ENCODE measurements at places on chromosomes 11 and 22. TPM values are rescaled to one million over a fixed set of nuclear protein-coding genes. Genes with fewer than 3 reads are reported as not detected.

DNA sequence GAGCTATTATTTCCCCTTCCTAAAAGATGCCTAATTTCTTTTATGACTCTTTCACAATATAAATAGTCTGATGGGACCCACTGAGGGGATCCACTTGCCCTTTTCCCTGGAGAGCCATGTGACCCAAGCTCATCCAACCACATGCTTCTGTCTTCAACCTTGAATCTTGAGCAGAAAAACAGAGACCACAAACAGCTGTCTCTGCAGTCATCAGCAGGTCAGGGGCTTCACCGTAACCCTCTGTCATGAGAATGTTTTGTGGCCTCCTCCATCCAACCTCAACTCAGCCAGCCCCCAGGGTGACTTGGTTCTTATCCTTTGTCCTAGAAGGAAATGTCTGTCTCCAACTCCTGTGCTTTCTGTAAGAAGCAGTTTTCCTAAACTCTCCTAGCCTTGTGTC is 129.6 kb upstream of the POU2AF2 start:
- DNase-seq = peak; percentile 14

The TYR gene
- not detected for total RNA-seq

GRCh38 chr11:66912361-66912760 is 45.8 kb downstream of the PC start:
- no peak for DNase-seq

- no peak for DNase-seq
Observed at GRCh38 chr22:46338636-46339035, 3.1 kb downstream of the TRMU start.

The SLC5A1 gene
- total RNA-seq = not detected

DNA sequence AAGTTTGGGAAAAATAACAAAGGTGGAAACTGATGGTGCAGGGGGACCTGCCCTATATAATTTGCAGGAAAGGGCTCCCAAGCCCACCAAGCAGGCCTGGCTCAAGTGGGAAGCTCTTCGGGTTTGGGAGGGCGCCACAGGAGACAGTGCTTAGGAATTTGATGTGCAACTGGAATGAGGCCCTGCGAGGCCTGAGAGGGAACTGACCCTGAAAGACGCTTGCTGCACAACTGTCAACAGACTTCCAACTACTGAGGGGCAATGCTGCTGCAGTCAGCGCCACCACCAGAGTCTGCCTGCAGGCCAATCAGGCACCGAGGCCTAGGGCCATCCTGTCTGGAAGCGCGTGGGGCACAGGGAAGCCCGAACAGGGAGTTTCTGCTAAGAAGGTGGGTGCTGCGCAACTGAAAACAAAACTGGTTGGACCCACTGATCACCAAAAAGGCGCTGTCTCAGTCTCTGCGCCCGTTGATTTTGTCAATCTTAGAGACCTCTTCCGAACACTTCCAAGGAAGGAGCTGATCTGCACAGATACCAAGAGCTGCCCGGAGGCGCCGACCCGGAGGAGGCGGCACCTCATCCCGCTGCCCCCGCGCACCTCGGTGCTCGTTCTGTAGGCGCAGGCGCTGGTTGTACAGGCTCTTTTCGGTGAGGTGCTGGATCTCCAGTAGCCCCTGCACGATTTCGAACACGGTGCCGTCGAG is 667 bp downstream of the DGCR6L start:
- DNase-seq = no peak

- no peak for DNase-seq
Observed at GRCh38 chr11:130940706-130941105, 24.4 kb upstream of the SNX19 start.

- no peak for DNase-seq
Observed at GRCh38 chr22:41057076-41057475, 35.3 kb upstream of the EP300 start.

- peak; percentile 75 for DNase-seq
Observed at GRCh38 chr22:46052801-46053562, 76.0 kb upstream of the WNT7B start.

The LARGE1 gene
- 0.47 TPM for total RNA-seq

DNA sequence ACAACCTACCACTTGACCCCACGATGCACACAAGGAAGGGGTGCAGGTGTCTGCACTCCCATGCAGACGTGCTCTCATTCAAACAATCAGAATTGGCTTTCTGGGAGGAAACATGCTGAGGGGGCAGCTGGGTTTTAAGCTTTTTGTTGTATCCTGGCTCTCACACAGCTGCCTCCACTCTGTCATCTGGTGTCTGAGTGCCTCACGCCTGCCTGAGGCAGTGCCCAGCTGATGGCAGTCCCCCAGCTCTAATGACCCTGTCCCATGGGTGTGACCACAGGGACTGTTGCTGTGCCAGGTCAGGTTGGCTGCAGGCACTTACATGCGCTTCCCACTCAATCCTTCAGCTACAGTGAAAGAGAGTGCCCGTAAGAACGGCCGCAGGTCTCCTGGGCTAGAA is 53.7 kb downstream of the ARFGAP3 start:
- DNase-seq = no peak

GRCh38 chr11:97968071-97968470 is 1052.7 kb upstream of the CNTN5 start:
- DNase-seq = no peak

The XKR3 gene
- not detected for total RNA-seq

- no peak for DNase-seq
Observed at GRCh38 chr22:37425800-37426705, 1.2 kb downstream of the ELFN2 start.

GRCh38 chr22:39135092-39135896 is 17.2 kb downstream of the CBX7 start:
- DNase-seq = peak; percentile 78

- DNase-seq = peak; percentile 55
Observed at GRCh38 chr22:19729507-19729906, 6.2 kb downstream of the GP1BB start.

The NAP1L4 gene
- total RNA-seq = 272 TPM

DNA sequence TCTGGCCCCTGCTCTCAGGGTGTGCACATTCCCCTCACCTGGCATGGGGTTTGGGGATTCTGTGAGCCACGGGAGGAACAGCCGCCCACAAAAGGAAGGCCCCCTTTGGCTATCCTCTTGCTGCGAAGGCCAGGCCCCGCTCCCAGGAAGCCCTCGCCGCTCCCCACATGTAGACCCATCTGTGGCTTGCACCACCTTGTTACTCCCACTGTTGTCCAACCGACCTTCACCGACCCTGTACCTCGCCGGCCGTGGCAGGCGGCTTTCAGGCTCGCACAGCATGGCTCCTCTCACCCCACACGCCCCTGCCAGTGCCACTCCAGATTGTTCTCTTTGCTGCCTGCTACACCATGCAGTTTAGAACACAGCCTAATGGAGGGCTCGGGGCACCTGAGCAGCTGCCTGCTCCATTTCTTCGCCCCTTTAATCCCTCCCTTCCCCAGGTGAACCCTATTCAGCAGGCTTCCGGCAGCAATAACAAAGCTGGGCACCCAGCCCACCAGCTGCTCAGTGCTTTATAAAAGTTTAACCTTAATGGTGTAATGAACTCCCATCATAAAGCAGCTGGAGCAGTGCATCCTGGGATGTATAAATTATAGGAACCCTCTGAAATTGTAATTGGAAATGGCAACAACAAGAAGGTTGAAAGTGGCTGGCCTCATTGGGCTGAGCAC is 10.7 kb downstream of the DAGLA start:
- no peak for DNase-seq

DNA sequence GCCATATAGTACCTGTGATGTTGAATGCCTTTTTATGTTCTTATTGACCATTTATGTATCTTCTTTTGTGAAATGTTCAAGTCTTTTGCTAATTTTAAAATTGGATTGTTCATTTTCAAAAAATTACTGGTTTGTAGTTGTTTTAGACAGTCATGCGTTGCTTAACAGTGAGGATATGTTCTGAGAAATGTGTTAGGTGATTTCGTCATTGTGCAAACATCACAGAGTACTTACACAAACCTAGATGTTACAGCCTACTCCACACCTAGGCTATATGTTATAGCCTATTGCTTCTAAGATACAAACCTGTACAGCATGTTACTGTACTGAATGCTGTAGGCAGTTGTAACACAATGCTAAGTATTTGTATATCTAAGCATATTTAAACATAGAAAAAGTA is 32.5 kb downstream of the PDE3B start:
- no peak for DNase-seq

The MISFA gene
- total RNA-seq = 3.5 TPM

GRCh38 chr11:102530558-102530957 is at the start of gene MMP7:
TSS of gene MMP7 (minus strand) at chr11:102530747. CDS start at chr11:102530700, 47 bp downstream.
- DNase-seq = no peak

- DNase-seq = no peak
Observed at GRCh38 chr22:31532060-31532459, 35.7 kb downstream of the SFI1 start.

DNA sequence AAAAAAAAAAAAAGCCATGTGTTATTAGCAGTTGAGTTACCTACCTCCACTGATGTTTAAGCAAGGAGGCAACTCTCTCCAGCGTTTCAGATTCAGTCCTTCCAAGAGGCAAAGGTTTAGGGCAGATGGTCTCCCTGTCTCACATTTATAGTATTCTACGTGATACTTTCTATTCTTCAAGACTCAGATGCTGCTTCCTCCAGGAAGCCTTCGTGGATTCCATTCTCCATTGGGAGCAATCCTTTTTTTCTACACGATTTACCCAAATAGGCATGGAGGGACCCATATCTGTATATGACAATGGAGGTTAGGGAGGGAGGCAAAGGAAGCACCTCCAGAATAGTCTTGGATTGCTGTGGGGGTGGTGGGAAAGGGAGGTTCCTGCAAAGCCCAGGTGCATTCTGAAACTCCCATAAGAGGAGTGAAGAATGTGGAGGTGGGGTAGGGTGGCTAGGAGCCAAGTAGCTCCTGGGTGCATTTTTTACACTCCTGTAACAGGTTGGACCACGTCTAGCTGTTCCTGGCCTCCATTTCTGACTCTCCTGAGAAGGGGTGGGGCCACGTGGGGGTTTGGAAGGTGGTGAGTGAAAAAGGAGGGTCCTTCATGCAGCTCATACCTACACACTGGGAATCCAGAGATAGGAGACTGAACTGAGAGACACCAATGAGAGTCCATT is 16.2 kb downstream of the YPEL4 start:
- DNase-seq = no peak

GRCh38 chr11:67372993-67373647 is at the start of gene CLCF1:
TSS of gene CLCF1 (minus strand) at chr11:67373598. CDS start at chr11:67373539, 59 bp downstream.
- peak; percentile 78 for DNase-seq

DNA sequence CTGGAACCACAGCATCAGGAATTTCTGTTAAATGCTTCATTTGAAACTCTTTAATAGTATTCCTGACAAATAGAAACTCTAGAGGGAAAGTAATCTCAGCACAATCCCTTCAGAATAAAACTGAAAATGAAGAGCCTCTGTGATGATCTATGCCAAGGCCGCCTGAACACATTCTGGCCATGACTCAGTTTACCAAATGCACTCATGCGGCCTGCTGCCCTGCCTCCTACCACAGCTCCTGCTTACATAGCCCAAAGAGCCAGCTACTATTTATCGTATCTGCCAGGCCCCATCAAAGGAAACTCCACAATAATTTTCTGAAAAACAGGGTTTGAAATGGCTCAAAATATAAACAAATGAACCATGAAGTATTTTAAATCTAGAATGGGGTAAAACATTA is 27.0 kb downstream of the ARL14EP start:
- DNase-seq = no peak

DNA sequence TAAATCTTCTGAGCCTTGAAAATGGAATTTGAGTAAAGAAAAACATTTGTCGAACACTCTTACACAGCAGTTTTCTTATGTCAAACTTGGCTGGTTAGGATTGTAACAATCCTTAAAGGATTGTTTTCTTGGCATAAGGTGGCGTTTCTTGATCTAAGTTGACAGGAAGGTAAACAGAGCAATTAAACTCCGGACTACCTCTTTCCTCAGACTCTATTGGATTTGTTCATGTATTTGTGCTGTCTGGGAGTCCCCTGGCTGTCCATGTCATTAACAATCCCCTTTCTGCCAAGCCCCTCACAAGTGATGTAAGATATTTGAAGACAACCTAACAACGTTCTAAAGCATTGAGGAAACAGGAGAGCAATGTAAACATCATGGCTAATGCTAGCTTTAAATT is 222.5 kb upstream of the SNX19 start:
- no peak for DNase-seq

DNA sequence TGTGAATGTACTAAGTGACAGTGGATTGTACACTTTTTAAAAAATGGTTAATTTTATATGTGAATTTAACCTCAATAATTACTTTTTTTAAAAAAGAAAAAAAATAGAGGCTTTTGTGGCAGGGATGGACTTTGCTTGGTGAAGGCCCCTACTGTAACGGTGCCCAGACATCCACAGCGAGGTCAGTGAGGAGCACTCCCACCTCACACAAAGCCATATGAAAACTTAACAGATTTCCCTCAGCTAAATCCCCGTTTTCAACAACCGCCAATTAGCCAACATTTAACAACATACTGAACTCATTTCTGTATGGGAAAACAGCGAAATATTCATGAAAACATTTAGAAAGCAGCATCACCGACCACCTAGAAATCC is 642 bp upstream of the C11orf58 start:
- no peak for DNase-seq

GRCh38 chr11:68432874-68433273 is 27.7 kb upstream of the PPP6R3 start:
- DNase-seq = no peak

GRCh38 chr11:104649002-104649401 is 249.3 kb downstream of the CASP12 start:
- DNase-seq = no peak

The MYBPC3 gene
- total RNA-seq = not detected

- DNase-seq = peak; percentile 56
Observed at GRCh38 chr22:35883031-35883620, 145.5 kb downstream of the RBFOX2 start.

GRCh38 chr11:32062540-32062939 is 28.3 kb upstream of the RCN1 start:
- no peak for DNase-seq

- no peak for DNase-seq
Observed at GRCh38 chr22:48218889-48219420, 1456.5 kb downstream of the TBC1D22A start.

The DGAT2 gene
- total RNA-seq = 7.3 TPM

DNA sequence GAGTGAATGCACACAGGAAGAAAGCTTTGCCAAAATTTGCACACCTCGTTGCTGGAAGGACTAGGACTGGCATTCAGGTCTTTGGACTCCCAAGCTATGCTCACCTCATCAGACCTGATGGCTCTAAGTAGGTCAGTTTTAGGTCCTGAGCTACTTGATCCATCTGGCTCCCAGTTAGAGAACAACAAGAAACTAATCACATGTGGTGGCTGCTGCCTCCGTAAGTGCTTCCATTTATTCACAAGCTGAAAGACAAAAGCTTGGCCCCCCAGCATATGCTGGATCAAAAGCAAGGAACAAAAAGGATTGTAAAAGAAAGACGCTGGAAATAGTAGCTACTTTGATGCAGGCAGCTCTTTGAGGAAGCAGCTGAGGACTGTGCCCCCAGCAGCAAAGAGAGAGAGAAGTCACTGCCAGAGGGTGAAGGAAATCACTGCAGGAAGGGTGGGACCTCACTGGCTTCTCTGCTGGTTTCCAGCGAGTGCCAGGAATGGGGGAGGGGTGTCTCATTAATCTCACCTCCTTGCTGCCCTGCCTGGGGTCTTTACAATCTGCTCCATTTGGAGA is 268.9 kb downstream of the KIRREL3 start:
- DNase-seq = no peak

Data from activated CD4-positive, alpha-beta T cell treated with anti-CD3 and anti-CD28 coated beads, Interleukin-2, amount 10 ng/mL, durations not matched to agents 24 days and 14 days (primary cell).